Retina (tissue), 1 donor: ENCODE measurements at places on chromosomes 4 and X.

DNA sequence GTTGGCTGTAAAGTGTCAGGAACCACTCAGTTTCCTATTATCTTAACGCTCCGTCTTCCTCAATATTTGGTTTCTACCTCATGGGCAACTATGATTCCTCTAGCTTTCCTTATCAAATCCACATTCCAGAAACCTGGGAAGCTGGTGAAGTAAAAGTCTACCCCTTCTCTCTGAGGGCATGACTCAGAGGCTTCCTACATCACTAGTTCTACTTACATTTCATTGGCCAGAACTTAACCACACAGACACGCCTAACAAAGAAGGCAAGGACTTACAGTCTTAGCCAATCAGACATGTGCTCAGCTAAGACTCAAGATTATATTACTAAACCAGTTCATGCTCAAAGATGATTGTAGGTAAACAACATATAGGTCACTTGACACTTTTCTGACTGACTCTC is 30.4 kb downstream of the COX7B2 start:
- no peak for DNase-seq

- DNase-seq: no peak
These were observed 609 bp upstream of the BCORL1 start for GRCh38 chrX:129981752-129982299.

- DNase-seq: no peak
These were observed 35.5 kb upstream of the CCKAR start for GRCh38 chr4:26525771-26526150.

DNA sequence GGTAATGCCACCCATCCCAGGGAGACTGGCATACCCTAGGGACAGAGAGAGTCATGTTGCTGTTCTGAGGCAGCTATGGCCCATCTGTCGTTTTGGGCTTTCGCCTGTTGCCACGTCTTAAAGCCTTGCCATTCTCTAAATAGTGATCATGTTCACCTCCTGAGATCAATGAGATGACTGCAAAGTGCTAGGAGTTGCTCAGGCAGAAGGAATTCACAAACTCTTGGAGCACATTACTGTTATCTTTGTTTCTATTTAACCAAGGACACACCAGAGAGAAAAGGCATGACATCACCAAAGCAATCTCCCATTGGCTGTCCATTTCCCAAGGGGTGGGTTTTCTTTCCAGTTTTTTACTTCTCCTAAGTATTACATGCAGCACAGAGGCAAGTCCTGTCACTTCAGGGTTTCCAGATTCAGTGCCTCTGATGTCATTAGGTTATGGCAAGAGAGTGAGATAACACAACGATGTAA is 37.1 kb upstream of the SETD7 start:
- peak; percentile 66 for DNase-seq

DNA sequence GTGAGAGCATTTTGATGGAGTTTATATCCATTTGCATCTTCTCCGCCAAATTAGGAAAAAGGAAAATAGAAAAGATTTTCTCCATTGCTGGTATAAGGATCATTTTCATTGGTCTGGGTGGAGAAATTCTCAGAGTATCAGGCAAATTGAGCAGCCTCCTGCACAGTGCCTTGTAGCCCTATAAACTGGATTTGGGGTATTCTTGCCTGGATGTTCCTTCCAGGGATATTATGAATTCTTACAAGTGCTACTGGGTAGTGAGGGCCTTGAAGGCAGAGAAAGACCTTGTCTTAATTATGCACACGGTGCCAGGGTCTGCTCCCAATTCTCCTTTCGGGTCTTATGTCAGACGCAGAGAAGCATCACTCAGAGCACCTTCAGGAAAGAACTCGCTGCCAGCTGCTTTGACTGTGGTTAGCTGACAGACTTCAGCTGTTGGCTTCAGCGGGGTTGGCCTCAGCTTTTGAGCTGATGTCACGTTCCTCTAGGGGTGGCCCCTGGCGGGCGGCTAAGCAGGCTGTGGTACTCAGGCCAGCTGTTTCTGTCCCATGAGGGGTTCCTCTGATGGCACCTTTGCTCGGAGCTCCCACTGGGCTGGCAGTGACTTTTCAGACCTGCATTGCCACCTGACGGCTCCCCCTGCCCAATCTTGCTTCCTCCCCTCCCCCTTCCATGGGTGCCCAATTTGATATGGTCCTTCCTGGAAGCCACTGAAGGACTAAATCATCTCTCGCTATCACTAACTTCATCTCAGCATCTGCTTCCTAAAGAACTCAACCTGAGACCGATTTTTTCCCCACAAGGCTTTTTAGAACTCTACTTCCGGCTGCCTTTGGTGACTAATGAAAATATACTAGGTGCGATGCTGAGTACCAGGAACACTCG is 519.5 kb downstream of the BCOR start:
- no peak for DNase-seq

DNA sequence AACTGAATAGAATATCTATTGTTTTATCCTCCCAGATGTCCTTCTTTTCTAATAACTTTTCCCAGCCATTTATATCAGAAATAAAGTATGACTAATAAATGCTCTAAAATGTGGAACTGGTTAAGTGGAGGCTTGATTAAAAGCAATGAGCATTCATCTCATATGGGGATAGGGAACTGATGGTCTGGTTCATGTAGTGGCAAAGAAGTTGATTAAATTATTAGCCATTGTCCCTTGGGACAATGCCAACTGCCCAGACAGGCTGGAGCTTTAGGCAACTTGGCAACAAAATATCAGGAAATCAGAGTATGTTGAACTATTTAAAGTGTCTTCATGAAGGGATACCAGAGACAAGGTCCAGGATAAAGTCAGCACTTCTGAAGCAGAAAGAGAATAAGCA is 24.2 kb downstream of the TRO start:
- DNase-seq: no peak

- peak; percentile 18 for DNase-seq
These were observed 23.3 kb downstream of the BRCC3 start for GRCh38 chrX:155094468-155095061.
